Activated CD8-positive, alpha-beta memory T cell treated with anti-CD3 and anti-CD28 coated beads for 4 hours (primary cell): ENCODE measurements at places on chromosomes 3 and 15.

DNA sequence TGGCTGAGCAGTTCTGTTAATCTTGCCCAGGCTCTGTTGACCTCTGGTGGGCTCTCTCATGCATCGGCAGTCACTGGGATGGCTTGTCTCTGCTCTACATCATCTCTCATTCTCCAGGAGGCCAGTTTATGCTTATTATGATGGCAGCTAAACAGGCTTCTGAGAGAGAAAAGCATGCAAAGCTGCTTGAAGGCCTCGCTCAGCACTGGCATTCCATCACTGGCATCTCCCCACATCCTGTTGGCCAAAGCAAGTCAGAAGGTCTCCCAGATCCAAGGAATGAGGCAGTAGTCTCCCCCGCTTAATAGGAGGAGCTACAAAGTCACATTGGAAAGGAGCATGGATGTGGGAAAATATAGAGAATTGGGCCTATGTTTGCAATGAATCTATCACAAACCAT, 212.6 kb downstream of the ZNF621 start:
- DNase-seq: no peak

GRCh38 chr3:52433996-52434479, 10.9 kb downstream of the SEMA3G start:
- DNase-seq: no peak

DNA sequence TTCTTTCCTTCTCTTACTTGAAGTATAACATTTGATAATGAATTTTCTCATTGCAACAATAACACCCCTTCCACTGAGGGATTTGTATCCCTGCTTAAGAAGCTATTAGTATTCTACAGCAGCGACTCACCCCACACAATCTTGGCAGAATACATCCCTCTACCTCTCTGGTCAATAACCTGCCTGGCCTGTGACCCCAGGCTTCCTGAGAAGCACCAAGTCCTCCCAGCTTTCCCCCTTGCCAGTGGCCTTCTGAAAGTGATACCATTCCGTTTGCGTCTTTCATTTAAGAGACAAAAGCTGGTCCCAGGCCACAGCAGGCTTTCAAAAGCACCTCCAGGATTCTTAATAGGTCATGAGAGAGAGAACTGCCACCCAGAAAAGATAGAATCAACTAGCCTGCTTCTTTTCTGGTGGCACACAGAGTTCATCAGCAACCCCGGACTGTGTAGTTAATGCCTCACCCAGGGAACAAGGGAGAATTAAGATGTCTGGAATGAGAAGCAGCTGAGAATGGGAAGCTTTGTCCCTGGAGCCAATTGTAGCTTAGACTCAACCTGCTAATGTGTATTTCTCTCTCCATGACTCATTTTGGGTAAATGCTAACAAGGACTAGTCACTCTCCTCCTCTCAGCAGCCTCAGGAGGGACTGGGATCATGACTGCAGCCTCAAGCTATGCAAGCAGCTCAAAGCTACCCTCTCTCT, 101.0 kb upstream of the CPNE4 start:
- DNase-seq: no peak

DNA sequence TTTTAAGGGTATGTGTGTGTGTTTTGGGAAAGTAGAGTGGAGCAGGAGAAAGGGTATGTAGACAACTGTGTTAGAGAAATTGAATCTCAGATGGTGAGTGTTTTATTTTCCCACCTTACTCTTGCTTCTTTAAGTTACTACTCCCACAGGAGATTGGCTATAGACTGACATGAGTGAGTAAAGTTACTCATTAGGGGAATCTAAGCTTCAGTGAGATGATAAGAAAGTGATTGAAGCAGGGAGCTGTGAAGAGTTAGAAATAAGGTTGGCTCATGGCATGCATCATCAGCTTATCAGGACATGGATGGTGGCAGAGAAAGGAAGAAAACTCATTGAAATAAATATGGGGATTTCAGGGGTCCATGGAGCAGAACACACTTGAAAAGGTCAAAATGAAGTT, 88.9 kb downstream of the MBNL1 start:
- DNase-seq: no peak

DNA sequence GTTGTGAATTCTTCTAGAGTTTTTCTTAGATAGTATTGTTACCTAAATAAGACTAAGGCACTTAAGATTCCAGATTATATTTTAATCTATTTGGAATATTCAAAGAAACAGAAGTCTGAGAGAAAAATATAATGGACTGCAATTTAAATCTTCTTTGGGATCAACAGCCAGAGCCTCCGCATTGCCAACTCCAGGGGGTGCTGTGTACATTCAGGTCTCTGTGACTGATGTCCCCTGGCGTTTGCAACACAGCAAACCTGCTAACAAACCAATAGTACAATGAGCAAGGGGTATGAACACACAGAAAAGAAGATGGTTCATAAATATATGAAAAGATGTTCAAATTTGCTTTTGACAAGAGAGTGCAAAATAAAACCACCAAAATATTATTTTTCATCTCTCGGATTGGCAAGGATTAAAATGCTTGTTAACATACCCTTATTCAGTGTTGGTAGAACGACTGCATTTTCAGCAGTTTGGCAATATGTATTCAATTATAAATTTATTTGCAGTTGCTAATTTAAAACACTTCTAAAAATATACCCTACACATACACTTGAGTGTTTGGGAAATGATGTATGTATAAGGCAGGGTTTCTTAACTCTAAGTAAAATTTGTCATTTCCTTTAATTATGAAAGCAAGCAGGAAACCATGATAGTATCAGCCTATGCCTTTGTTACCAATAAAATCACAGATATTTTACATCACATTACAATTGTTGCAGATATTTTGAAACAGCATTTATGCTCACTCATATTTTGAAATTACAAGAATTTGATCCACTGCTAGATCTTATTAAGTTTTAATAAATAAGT, 16.1 kb upstream of the TM4SF1 start:
- no peak for DNase-seq

GRCh38 chr15:74252291-74252690, 16.2 kb downstream of the CCDC33 start:
- DNase-seq: no peak

- DNase-seq: peak; percentile 34
These were observed at the start of gene CXCR6 for GRCh38 chr3:45943207-45943846. Gene CXCR6, plus strand, starts transcription at chr3:45943464. Its CDS starts 3,018 bp downstream, at chr3:45946482.

DNA sequence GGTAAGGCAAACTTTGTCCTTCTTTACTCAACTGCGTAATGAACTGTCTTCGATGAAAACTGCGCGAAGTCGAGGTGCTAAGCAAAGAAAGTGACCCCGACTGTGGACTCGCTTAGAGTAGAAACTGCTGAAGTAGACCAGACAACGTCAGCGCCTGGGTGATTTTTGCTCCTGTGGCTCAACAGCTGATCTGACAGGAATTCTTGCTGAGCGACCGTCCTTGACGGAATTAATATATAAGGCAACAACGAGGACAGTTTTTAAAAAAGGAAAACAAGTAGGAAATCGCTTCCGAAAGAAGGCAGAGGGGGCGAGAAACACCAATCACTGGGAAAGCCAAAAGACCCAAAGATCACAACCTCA, 541 bp downstream of the RPS27L start:
- DNase-seq: no peak

DNA sequence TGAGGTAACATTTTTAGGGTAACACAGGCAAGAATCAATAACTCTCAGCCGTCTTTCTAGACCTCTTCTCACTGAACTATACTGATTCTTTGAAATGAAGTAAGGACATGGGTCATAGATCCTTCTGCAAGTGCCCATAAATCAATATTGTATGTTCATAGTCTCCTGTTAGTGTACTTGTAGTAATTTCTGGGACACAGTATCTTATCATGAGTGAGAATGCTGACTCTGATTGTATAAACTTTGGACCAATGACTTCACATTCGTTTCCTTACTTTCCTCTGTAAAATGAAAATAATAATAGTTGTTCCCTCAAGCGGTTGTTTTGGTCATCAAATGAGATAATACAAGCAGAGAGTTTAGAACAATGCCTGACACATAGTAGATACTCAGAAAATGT, 777.1 kb upstream of the GOLIM4 start:
- no peak for DNase-seq
